ENCODE measurements at places on chromosomes 5 and 9. TPM values are rescaled to one million over a fixed set of nuclear protein-coding genes. Genes with fewer than 3 reads are reported as not detected.
A peak's percentile ranks its signal among the peaks of the same experiment; 100 is the strongest.

DNA sequence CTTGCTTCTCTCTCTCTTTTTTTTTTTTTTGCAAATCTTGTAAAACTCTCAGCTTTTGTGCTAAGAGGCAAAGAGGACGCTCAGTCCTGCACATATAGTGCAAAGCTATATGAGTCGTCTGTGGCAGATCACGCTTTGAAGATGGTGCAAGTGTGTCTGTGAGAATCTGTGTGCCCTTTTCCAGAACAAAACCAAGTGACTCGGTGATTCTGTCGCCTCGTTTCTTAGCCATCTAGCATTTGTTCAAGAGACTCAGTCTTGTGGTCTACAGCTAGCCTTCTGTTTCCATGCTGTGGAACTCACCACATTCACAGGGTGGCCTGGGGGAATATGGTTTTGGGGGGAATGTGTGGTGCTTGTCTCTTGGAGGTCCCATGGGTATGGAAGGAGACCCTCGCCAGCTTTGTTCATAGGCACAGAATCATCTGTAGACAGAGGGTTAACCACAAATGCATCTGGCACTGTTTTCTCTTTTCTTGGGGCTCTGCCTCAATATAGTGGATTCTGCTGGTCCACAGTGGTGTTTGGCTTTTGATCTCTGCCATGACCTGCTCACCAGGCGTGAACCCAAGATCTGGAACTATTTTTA is 82.1 kb downstream of the C9orf152 start:
- no peaks in the 10 kb centered on the region for H3K27me3 ChIP-seq
- no peaks in the 10 kb centered on the region for H3K36me3 ChIP-seq
- DNase-seq = no peak

DNA sequence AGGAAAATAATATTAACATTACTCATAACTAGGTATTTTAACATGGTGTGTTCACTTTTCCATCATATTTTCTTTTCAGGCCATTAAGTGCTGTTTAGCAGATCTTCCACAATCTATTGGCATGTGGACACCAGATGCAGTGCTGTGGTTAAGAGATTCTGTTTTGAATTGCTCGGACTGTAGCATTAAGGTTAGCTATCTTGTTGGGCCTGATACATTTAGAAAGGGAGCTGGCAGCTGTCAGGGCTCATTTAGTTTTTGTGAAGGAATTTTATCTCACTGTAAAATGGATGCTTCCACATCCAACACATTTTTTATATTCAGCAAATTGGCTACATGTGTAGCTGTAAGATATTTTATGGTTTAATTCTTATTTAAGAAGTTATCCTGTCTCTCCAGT is 20.7 kb upstream of the TMOD1 start:
- no peaks in the 10 kb centered on the region for H3K36me3 ChIP-seq
- H3K4me3 ChIP-seq = no peak overlapping the region
- no peaks in the 10 kb centered on the region for H3K27me3 ChIP-seq
- H3K4me1 ChIP-seq = no peaks in the 10 kb centered on the region
- no peak for DNase-seq
- H3K27ac ChIP-seq = no peak overlapping the region

- H3K4me3 ChIP-seq = no peak overlapping the region
- H3K4me1 ChIP-seq = no peaks in the 10 kb centered on the region
- no peak overlapping the region for H3K27ac ChIP-seq
- DNase-seq = no peak
- no peaks in the 10 kb centered on the region for H3K36me3 ChIP-seq
Measured at GRCh38 chr5:151592855-151593408, 1.8 kb upstream of the FAT2 start.

GRCh38 chr9:79765466-79765865 is 193.7 kb downstream of the TLE4 start:
- H3K4me3 ChIP-seq = no peak overlapping the region
- no peaks in the 10 kb centered on the region for H3K27me3 ChIP-seq
- H3K27ac ChIP-seq = no peak overlapping the region
- no peaks in the 10 kb centered on the region for H3K36me3 ChIP-seq
- DNase-seq = no peak

GRCh38 chr9:125784286-125785049 is 37.3 kb downstream of the PBX3 start:
- no peak overlapping the region for H3K27ac ChIP-seq
- no peaks in the 10 kb centered on the region for H3K36me3 ChIP-seq
- DNase-seq = no peak
- H3K27me3 ChIP-seq = no peaks in the 10 kb centered on the region
- peaks cover 10% of the 10 kb centered on the region for H3K4me1 ChIP-seq
- H3K4me3 ChIP-seq = no peak overlapping the region

- no peaks in the 10 kb centered on the region for H3K27me3 ChIP-seq
- no peaks in the 10 kb centered on the region for H3K36me3 ChIP-seq
- H3K4me1 ChIP-seq = no peaks in the 10 kb centered on the region
- H3K27ac ChIP-seq = no peak overlapping the region
- no peak overlapping the region for H3K4me3 ChIP-seq
Measured at GRCh38 chr9:109730228-109730627, 49.8 kb upstream of the PALM2AKAP2 start.

DNA sequence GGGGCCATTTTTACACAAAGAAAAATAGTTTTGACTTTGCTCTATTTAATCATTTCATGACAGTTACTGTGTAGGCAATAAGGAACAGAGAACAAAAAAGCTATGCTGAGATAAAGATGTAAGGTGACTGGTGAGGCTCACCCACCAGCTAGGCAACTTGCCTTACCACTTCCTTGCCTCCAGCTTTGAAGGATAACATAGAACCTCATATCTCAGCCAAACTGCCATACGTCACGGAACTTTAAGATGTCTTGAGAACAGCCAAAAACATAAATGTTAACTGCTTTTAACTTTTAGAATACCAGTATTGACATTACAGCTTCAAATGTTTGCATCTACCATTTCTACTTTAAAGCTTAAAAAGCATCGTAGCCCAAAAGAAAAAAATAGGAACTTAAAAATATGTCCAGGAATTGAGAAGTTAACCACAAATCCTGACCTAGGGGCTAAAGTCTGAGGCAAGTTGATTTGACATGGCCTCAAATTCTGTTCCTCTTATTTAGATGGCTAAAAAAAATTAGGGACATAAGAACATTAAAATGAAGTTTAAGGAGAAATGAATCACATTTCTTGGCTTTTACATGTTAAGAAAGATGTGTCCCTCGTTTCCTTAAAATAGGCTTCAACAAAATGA is 7.7 kb upstream of the GCNT4 start:
- no peaks in the 10 kb centered on the region for H3K4me1 ChIP-seq
- H3K4me3 ChIP-seq = no peak overlapping the region
- no peaks in the 10 kb centered on the region for H3K36me3 ChIP-seq
- no peak overlapping the region for H3K27ac ChIP-seq
- no peaks in the 10 kb centered on the region for H3K27me3 ChIP-seq

- DNase-seq = no peak
- H3K27me3 ChIP-seq = no peaks in the 10 kb centered on the region
- no peaks in the 10 kb centered on the region for H3K36me3 ChIP-seq
- H3K4me3 ChIP-seq = no peak overlapping the region
Measured at GRCh38 chr5:164119806-164120447, 614.5 kb downstream of the MAT2B start.

DNA sequence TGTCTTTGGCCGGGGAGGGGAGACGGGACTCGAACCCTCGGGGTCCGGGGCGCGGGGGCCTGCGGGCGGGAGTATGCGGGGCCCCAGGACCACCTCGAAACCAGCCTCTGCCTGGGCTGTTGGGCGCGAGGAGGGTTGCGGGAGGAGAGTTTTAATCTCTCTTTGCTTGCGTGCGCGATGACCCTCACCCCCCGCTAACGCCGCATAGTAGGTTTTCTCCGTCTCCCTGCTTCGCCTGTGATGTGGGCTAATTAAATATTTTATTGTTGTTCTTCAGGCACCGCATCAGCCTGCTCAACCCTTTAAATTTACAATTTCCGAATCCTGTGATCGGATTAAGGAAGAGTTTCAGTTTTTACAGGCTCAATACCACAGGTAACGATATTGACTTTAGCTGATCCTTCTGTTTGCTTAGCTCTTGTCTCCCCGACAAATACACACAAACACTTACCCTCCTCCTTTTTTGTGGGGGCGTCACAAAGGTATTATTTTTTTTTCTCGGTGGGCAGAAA is 1.7 kb downstream of the TLE4 start:
- DNase-seq = peak; percentile 52
- no peaks in the 10 kb centered on the region for H3K36me3 ChIP-seq
- H3K27ac ChIP-seq = peak overlapping the region; percentile 94
- no peaks in the 10 kb centered on the region for H3K4me1 ChIP-seq

DNA sequence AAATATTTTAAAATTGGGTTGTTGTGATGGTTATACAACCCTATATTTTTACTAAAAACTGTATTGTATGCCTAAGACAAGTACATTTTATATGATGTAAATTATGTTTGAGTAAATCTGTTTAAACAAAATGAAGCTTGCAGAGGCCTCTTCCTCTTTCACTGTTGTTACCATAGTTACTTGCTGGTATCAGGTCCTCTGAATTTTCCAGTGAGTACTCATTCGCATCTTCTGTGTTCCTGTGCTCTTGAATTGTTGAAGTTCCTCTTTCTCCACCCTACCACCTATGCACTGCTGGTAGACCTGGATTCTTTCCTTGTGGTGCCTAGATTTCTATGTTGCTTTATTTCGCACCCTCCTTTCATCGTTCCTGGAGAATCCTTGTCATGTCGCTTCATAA is 938.5 kb upstream of the ACO1 start:
- no peaks in the 10 kb centered on the region for H3K27me3 ChIP-seq
- H3K4me3 ChIP-seq = no peak overlapping the region
- no peak for DNase-seq

- H3K27me3 ChIP-seq = no peaks in the 10 kb centered on the region
- no peaks in the 10 kb centered on the region for H3K4me1 ChIP-seq
- no peak overlapping the region for H3K4me3 ChIP-seq
Measured at GRCh38 chr5:94623011-94623410, 4.5 kb downstream of the SLF1 start.

GRCh38 chr5:2149195-2149539 is 266.4 kb upstream of the IRX4 start:
- no peaks in the 10 kb centered on the region for H3K36me3 ChIP-seq
- no peak for DNase-seq
- no peaks in the 10 kb centered on the region for H3K4me1 ChIP-seq
- H3K4me3 ChIP-seq = no peak overlapping the region

ST8SIA4 gene
- total RNA-seq = 1.7 TPM

CCDC69 gene
- 37.3 TPM for total RNA-seq

PCDHGB3 gene
- total RNA-seq = 4.1 TPM

AFAP1L1 gene
- 8.3 TPM for total RNA-seq

QRFP gene
- total RNA-seq = not detected

NR2F1-AS1 gene
- 26.5 TPM for total RNA-seq

SCGB3A2 gene
- total RNA-seq = not detected
